ENCODE measurements at places on chromosomes 12 and 14.

GRCh38 chr14:99626041-99626648 is 18.8 kb upstream of the HHIPL1 start:
- DNase-seq = no peak

GRCh38 chr14:75025082-75025481 is 22.4 kb downstream of the EIF2B2 start:
- DNase-seq = no peak

GRCh38 chr14:84546236-84546635 is 983.7 kb upstream of the FLRT2 start:
- DNase-seq = no peak

GRCh38 chr12:126899926-126900792 is 1366.8 kb upstream of the TMEM132C start:
- DNase-seq = no peak

GRCh38 chr12:115823635-115824034 is 453.9 kb downstream of the MED13L start:
- no peak for DNase-seq

GRCh38 chr14:53748691-53749090 is 207.9 kb downstream of the BMP4 start:
- no peak for DNase-seq

DNA sequence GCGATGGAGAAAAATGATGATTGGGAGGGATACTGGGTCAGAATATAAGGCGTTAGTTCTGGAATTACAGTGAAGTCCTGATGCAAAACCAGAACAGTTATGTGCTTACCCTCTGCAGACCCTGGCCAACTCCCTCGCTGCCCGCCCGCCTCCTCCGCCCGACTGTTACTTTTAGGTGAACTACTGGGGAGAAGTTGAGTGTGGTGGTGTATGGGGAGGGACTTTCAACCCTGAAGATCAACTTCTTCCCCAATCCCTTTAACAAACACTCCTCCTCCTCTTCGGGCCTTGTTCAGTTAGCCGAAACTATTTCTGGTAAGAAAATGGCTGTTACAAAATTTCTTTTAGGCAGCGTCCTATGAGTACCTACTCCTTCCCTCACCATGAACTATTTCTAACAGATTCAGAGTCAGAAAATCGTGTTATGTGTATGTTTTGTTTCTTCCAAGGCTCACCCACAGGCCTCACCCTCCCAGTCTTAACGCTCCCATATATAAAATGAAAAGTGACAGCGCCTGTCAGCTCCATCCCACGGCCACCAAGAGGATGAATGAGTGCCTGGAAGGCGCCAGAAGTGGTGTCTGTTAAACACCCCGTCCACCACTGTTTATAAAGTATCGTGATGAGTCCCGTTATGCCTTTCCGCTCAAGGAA is 1.3 kb downstream of the FBXO33 start:
- no peak for DNase-seq
